ENCODE measurements at places on chromosomes 12 and 14. TPM values are rescaled to one million over a fixed set of nuclear protein-coding genes. Genes with fewer than 3 reads are reported as not detected.

GRCh38 chr14:95439881-95440280 is 76.6 kb downstream of the SYNE3 start:
- H3K4me3 ChIP-seq = no peak overlapping the region
- H3K36me3 ChIP-seq = peaks cover 15% of the 10 kb centered on the region
- no peak for DNase-seq
- peaks cover 8% of the 10 kb centered on the region for H3K27me3 ChIP-seq

Gene WDHD1
- total RNA-seq = 13.9 TPM

GRCh38 chr14:92774572-92774971 is 19.5 kb upstream of the GOLGA5 start:
- H3K4me3 ChIP-seq = no peak overlapping the region
- H3K27ac ChIP-seq = no peak overlapping the region
- peaks cover 1% of the 10 kb centered on the region for H3K27me3 ChIP-seq
- no peaks in the 10 kb centered on the region for H3K36me3 ChIP-seq
- no peaks in the 10 kb centered on the region for H3K4me1 ChIP-seq
- DNase-seq = no peak

GRCh38 chr14:72715215-72715849 is 178.6 kb downstream of the DPF3 start:
- H3K27ac ChIP-seq = no peak overlapping the region
- DNase-seq = no peak
- H3K4me1 ChIP-seq = peaks cover 11% of the 10 kb centered on the region
- H3K4me3 ChIP-seq = no peak overlapping the region

GRCh38 chr12:50625029-50625925 is 120.5 kb downstream of the DIP2B start:
- H3K4me3 ChIP-seq = no peak overlapping the region
- H3K4me1 ChIP-seq = peaks cover 17% of the 10 kb centered on the region
- H3K27ac ChIP-seq = no peak overlapping the region
- DNase-seq = no peak
- peaks cover 3% of the 10 kb centered on the region for H3K36me3 ChIP-seq

GRCh38 chr14:55532645-55533344 is 47.2 kb upstream of the KTN1 start:
- H3K36me3 ChIP-seq = peaks cover 8% of the 10 kb centered on the region
- H3K4me1 ChIP-seq = peaks cover 15% of the 10 kb centered on the region
- H3K27ac ChIP-seq = peak overlapping the region; percentile 69
- H3K27me3 ChIP-seq = peaks cover 9% of the 10 kb centered on the region
- H3K4me3 ChIP-seq = no peak overlapping the region
- peak; percentile 39 for DNase-seq

Gene AGAP2
- 45.5 TPM for total RNA-seq

DNA sequence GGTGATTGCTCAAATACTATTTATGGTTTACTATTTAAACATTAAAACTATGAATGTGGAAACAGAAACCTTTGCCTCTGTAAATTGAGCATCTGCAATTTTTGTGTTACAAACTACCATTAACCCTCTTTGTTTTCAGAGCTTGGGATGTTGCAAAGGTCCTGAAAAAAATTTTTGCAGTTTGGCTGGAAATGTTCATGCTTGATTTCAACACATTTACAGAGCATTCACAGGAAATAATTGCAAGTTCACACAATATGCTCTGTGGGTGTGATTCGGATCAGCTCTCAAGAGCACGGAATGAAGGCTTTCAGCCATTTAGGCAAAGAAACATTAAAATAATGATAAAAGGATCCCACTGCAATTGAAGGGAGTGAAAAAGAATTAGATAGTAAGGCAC is 232.9 kb downstream of the ATP23 start:
- no peak overlapping the region for H3K4me3 ChIP-seq
- peaks cover 2% of the 10 kb centered on the region for H3K4me1 ChIP-seq
- no peak overlapping the region for H3K27ac ChIP-seq
- H3K27me3 ChIP-seq = peaks cover 6% of the 10 kb centered on the region

- H3K4me1 ChIP-seq = no peaks in the 10 kb centered on the region
- H3K36me3 ChIP-seq = no peaks in the 10 kb centered on the region
- DNase-seq = no peak
- H3K27me3 ChIP-seq = peaks cover 2% of the 10 kb centered on the region
Observed at GRCh38 chr14:33736979-33737378, 213.9 kb downstream of the EGLN3 start.

Gene STRAP
- 159 TPM for total RNA-seq

DNA sequence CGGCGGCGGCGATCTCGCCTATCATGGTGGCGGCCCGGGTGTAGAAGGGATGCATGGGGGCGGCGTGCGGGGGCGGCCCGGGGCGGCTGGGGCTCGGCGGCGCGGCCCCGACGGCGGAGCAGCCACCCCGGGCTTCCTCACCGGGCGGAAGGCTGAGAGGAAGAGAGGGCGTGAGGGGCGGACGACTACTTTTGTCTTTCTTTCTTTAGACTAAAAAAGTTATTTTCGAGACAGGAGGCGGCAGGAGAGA is 240 bp downstream of the BTG1 start:
- DNase-seq = no peak
- H3K4me1 ChIP-seq = peaks cover 11% of the 10 kb centered on the region
- no peaks in the 10 kb centered on the region for H3K36me3 ChIP-seq
- peaks cover 15% of the 10 kb centered on the region for H3K27me3 ChIP-seq
- peak overlapping the region; percentile 96 for H3K4me3 ChIP-seq

- no peaks in the 10 kb centered on the region for H3K36me3 ChIP-seq
- no peak overlapping the region for H3K27ac ChIP-seq
- H3K27me3 ChIP-seq = no peaks in the 10 kb centered on the region
- H3K4me1 ChIP-seq = no peaks in the 10 kb centered on the region
- no peak overlapping the region for H3K4me3 ChIP-seq
- DNase-seq = no peak
Observed at GRCh38 chr12:96658075-96658474, 168.7 kb downstream of the CFAP54 start.

Gene E2F7
- 4.2 TPM for total RNA-seq

DNA sequence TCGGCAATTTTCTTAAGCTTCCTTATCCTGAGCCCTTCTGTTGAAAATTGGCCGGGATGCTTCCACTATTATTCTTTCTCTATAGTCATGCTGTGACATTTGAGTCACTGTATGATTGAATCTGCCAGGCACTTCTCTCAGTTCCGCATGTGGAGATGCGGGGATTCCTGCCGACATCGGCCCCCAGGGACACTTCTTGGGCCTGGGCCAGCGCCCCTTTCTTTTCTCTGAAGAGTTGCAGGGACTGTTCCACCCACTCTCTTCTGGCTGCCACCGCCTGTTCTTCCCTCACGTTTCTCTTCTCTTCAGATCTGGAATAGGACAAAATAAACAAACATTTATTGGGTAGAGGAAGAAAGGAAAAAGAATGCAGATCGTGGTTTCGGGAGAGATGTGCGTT is 310.1 kb downstream of the ETNK1 start:
- DNase-seq = peak; percentile 36
- H3K27me3 ChIP-seq = peaks cover 3% of the 10 kb centered on the region
- H3K27ac ChIP-seq = no peak overlapping the region
- no peaks in the 10 kb centered on the region for H3K4me1 ChIP-seq
- no peaks in the 10 kb centered on the region for H3K36me3 ChIP-seq

DNA sequence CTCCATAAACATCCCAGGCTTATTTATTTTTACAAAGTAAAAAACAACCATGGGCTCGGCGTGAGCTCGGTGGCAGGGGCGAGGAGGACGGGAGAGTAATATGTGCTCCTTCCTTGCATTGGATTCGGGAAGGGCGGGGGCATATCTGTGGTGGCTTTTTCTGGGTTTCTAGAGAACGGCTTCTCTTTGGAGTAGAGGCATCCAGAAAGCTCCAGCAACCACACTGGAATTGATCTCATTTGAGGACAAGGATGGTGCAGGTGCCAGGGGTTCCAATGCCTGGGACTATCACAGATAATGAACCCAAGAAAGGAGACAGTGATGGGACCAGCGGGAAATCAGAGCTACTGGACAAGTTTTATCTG is 18.9 kb downstream of the ADGRD1 start:
- no peak overlapping the region for H3K27ac ChIP-seq
- H3K4me1 ChIP-seq = peaks cover 2% of the 10 kb centered on the region
- DNase-seq = no peak
- no peaks in the 10 kb centered on the region for H3K27me3 ChIP-seq

DNA sequence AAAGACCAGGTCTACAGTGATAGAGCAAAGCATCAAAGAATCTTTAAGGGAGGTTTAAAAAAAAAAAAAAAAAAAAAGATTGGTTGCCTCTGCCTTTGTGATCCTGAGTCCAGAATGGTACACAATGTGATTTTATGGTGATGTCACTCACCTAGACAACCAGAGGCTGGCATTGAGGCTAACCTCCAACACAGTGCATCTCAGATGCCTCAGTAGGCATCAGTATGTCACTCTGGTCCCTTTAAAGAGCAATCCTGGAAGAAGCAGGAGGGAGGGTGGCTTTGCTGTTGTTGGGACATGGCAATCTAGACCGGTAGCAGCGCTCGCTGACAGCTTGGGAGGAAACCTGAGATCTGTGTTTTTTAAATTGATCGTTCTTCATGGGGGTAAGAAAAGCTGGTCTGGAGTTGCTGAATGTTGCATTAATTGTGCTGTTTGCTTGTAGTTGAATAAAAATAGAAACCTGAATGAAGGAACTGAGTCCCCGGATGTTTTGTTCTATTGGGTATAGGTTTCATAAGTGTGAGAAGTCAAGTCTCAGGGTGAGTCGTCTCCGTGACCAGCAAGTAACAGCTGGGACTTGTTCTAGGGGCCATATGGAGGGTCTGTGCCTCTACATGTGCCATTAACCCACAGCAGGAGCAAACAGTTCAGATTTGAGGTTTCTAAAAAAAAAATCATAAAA is 9.3 kb downstream of the PEBP1 start:
- H3K36me3 ChIP-seq = no peaks in the 10 kb centered on the region
- peaks cover 3% of the 10 kb centered on the region for H3K27me3 ChIP-seq
- peaks cover 6% of the 10 kb centered on the region for H3K4me1 ChIP-seq
- no peak overlapping the region for H3K4me3 ChIP-seq
- H3K27ac ChIP-seq = peak overlapping the region; percentile 45
- DNase-seq = no peak

GRCh38 chr12:5376591-5377207 is 55.2 kb upstream of the NTF3 start:
- H3K27ac ChIP-seq = no peak overlapping the region
- H3K4me3 ChIP-seq = no peak overlapping the region
- DNase-seq = no peak
- no peaks in the 10 kb centered on the region for H3K36me3 ChIP-seq
- peaks cover 5% of the 10 kb centered on the region for H3K4me1 ChIP-seq
- peaks cover 2% of the 10 kb centered on the region for H3K27me3 ChIP-seq

- no peak overlapping the region for H3K27ac ChIP-seq
- no peak overlapping the region for H3K4me3 ChIP-seq
- no peak for DNase-seq
- H3K36me3 ChIP-seq = no peaks in the 10 kb centered on the region
- H3K4me1 ChIP-seq = peaks cover 17% of the 10 kb centered on the region
- peaks cover 8% of the 10 kb centered on the region for H3K27me3 ChIP-seq
Observed at GRCh38 chr12:118690506-118690905, 290.8 kb upstream of the SRRM4 start.

DNA sequence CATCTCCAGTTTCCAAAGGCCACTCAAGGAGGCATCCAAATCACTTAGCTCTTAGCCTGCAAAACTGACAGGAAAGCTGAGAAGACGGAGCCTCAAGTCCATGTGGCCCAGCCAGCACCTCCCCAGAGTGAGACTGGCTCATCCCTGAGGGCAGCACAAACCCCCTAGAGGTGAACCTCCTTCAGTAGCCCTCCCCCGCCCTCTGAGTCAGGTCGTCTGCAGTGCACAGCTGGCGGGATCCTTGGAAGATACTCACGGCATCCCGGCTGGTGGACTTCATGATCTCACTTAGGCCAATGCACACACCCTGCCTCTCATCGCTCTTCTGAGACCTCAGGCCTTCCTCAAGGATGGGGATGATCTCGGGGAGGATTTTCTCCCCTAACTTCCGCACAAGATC is 24.1 kb upstream of the RAB35 start:
- H3K27ac ChIP-seq = peak overlapping the region; percentile 75
- H3K4me1 ChIP-seq = peaks cover 5% of the 10 kb centered on the region
- peaks cover 5% of the 10 kb centered on the region for H3K27me3 ChIP-seq
- no peak overlapping the region for H3K4me3 ChIP-seq

DNA sequence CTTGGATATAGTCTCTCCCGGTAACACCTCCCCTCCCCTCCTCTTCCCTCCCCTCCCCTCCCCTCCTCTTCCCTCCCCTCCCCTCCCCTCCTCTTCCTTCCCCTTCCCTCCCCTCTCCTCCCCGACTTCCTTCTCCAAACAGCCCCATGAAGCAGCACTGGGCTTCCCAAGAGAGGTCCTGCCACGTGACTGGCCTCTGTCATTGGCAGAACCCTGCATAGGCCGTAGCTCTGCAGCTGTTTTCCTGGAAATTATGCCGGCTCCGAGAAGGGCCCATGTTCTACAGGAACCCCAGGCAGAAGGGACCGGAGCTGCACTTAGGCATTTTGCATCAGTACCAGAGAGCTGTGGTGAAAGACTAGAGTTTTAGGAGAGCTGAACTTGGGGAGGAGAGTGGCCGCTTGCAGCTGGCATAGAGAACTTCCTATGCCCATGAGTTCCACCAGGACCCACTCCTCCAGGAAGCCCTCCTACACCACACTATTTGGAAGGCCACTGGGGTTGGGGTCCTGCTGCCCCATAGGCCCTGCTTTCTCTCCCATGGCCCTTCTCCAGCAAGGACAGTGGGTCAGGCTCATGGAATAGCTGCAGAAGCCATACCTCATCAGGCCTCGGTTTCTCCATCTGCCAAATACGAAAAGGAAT is 5.1 kb upstream of the TNFAIP2 start:
- no peak for DNase-seq
- H3K27ac ChIP-seq = no peak overlapping the region
- H3K4me1 ChIP-seq = peaks cover 9% of the 10 kb centered on the region
- H3K27me3 ChIP-seq = peaks cover 1% of the 10 kb centered on the region

DNA sequence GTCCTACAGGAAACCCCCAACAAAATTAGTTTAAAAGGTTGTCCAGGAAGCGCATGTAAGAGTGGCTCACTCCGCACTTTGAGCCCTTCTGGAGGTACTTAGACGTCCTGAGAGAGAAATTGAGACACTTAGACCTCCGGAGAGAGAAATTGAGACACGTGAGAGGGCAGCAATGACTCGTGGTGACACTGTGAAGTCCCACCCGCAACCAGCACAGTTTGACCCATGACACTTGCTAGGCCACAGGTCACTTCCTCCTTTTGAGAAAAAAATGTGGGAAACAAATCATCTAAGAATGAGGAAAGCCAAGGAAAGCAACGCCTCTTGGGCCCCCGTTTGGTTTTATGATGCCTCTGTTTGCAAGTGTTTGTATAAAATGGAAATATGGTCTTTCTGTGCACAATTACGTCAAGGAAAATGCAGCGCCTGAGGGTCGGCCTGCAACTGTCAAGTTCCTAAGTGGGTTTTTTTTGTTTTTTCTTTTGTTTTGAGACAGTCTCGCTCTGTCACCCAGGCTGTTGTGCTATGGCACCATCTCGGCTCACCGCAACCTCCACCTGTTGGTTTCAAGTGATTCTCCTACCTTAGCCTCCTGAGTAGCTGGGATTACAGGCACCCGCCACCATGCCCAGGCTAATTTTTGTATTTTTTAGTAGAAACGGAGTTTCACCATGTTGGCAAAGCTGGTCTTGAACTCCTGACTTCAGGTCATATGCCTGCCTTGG is 13.6 kb upstream of the CDCA4 start:
- peaks cover 12% of the 10 kb centered on the region for H3K36me3 ChIP-seq
- peaks cover 3% of the 10 kb centered on the region for H3K4me1 ChIP-seq
- H3K4me3 ChIP-seq = no peak overlapping the region
- H3K27me3 ChIP-seq = peaks cover 3% of the 10 kb centered on the region
- DNase-seq = no peak
